Central memory CD4-positive, alpha-beta T cell (primary cell): ENCODE measurements at places on chromosomes 2 and 18.

- DNase-seq = no peak
Measured at GRCh38 chr2:173851141-173851641, 114.0 kb downstream of the SP3 start.

GRCh38 chr2:102137138-102137537, 5.4 kb upstream of the IL1R1 start:
- DNase-seq = no peak

DNA sequence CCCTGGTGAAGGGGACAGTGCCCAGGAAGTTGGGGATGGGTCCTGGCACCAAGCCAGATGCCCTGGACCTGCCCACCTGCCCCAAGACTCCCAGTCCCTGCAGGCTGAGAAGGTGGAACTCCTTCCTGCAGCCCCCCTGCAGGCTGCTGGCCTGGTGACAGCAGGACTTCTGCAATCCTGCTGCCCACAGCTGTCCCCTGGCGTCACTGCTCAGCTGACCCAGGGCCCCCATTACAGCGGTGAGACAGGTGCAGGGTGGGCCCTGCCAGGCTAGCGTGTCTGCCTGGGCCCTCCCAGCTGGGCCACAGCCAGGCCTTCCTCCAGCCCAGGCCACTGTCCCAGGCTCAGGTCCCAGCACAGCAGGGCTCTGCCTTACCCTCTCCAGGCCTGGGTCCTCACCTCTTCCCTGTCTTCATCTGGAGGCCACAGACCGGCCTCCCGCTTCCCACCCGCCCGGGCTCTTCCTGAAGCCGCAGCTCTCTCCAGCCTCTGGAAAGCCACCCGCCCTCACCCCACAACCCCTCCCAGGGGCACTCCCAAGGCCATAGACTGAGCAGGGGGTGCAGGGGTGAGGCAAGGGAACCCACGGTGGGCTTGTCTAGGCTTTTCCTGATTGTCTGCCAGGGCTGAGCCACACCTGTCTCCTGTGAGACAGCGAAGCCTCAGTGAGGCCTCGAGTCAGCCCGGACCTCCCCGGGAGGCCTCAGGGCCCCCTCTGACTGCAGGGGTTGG, 8.8 kb upstream of the ERFE start:
- no peak for DNase-seq

DNA sequence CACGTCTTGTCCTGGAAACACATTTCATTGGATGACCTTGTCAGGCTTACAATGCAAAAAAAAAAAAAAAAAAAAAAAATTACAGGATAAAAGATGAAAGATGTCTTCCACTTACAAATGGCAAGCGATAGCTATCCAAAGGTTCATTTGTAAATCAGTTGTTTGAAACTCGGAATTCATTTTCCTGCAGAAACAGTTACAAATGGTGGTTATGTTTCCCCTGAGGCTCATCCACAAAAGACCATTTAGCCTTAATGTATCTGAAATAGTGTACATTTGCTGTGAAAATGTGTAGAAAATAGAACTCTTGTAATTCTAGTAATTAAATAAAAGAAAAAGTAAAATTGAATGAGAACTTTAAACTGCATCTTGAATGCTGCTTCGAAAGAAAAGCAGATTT, 25.9 kb downstream of the DPP10 start:
- DNase-seq = no peak

GRCh38 chr2:162795312-162795711, 43.3 kb downstream of the KCNH7 start:
- no peak for DNase-seq

- no peak for DNase-seq
Measured at GRCh38 chr2:60484133-60484645, 69.3 kb downstream of the BCL11A start.

- DNase-seq = no peak
Measured at GRCh38 chr2:9191041-9191481, 15.6 kb upstream of the ASAP2 start.

DNA sequence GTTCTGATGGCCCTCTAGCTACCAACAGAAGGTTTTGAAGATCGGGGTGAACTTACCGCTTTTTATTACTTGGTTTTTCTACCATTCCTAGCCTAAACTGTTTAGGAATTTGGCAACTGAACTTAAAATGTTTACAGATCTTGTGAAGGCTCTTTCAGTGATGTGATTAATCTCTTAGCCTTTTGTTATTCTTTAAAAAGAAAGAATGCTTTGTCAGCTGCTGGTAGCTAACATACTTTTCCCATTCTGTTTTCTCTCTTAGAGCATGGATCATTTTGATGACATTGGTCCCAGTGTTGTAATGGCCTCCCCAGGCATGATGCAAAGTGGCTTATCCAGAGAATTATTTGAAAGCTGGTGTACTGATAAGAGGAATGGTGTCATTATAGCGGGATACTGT, 18.1 kb downstream of the CPSF3 start:
- no peak for DNase-seq
